GM12891 (cell line): ENCODE measurements at places on chromosomes 12 and 14.

DNA sequence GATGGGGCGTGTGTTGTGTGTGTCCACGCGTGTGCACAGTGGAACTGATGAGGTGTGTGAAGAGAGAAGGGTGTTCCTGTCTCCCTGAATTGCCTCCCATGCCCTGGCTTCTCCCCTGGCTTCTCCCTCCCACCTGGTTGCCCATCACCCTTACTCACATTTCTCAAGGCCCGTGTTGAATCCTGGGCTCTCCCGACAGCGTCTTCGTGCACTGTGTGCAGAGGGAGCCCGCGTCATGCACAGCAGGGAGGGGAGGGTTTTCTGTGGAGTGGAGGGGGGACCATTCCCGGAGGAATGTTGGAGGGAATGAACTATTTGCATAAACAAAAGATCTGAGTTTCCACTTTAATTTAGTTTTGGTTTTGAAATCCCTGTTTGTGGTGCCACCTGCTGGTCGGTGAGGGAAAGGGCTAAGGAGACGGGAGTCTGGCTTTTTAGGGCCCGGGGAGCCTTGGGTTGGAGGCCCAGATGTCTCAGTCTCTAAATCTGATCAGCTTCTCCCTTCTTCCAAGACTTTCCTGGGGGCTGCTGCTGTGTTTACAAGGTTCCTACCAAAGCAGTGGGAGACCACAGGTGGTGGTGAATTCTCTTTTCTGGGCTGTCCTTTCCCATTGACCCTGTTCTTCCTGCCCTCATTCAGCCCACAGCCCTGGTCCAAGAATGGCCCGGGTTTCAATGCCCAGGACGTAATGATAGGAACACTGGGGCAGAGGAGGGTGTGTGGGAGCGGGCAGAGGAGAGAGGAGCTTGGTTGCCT is at the start of gene C1R:
TSS of gene C1R (minus strand) at position 217 of the 757 bp plus-strand sequence. CDS start at position 160, 57 bp downstream.
- peak; percentile 56 for DNase-seq

- DNase-seq: no peak
Observed at GRCh38 chr14:68230950-68231717, 411.6 kb downstream of the RAD51B start.

DNA sequence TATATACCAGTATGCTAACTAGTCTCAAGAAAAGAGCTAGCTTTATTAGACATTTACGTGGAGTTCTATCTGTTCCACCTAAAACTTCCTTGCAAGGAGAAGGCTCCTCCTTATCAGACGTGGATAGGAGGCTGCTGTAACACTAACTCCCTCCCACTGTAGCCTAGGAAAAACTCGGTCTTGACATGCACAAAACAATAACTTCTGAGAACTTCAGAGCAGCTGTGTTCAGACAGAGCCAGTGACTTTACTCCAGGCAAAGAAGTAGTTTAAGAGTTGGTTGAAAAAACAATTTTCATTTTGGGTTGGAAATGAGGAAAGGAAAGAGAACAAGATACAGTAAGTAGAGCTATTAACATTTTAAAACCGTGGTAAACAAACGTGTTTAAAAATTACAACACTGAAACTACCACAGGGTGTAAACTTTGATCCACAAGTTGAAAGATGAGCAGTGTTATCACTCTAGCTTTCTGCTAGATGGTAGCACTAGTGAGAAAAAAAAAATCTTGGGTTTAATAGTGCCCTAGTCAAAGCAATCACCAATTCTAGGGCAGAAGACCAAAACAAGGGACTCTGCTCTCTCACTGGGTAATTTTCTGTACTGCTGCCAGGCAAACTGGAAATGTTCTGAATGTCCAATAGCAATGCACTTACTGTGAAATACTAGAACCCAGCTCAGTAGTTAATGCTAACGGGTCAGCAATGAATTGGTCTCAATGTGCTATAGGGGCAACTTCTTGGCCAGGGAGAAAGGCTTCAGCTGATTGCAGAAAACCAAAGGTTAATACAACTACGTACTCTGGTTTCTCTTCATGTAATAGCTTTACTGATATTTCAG is 2.4 kb downstream of the ATF7 start:
- DNase-seq: no peak

DNA sequence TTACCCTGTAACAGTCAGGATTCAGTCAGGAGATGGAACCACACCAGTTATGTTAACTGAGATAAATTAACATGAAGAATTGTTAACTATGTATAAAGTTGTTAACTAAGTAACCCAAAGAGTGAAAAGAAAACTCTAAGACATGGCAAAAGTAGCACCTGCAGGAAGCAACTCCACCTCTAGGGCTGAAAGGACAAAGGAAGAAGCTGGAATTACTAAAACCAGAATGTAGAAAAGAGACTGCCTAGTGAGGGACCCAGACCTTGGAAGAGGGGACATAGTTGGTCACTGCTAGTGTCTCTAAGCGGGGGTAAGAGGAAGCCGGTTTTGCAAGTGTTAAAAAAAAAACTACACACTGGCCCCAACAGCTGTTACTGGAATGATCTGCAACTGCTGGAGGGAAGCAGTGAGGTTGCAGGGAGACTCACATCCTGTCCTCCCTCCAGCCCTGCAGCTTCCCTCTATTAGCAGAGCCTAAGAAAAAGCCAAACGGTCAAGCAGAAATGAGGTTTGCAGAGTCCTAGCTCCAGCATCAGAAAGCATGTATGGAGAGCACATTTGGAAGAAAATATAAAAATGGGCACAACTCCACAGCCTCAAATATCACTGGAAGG is 39.8 kb downstream of the GPR135 start:
- no peak for DNase-seq

DNA sequence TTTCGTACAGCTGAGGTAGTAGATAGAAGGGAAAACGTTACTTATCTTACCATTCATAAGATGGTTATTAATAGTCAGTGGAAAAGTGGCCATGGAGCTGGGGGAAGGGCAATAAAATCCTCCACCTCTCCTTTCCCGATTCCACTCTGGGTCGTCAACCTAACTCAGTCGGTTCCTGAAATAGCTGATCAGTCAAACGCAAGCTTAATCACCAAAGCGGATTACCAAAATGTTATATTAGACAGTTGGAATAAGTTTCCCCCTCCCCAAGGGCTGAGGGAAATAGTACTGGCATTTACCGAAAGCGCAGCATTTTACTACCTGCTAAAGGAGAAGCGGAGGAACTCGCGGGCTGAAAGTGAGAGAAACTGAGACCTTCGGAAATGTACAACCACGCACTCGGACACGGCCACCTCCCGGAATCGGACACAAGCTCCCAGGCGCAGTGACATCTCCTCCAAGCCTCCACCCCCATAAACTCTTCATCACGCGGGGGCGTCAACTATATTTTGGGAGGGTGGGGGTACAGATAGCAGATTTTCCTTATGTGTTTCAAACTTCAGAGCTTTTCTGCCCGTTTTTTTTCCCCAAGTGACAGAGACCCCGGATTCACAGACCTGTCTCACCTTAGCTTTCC is 1.2 kb downstream of the PPM1H start:
- no peak for DNase-seq

DNA sequence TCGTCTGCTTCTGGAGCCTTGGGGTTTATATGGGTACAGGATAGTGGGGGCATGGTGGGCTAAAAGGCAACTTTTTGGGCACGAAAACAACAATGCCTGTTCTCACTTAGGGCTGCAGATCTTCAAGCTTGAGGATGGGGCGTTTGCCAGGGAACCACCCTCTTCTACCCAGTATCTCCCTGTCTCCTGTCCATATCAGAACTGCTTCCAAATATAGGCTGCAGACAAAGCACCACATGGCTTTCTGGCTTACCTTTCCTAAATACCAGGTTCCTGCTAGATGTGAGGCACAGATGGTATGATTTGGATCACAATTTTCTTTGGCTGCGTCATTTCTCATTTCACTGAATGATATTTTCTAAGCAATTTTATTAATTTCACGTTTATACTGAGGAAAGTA is 70.4 kb downstream of the CMAS start:
- no peak for DNase-seq

DNA sequence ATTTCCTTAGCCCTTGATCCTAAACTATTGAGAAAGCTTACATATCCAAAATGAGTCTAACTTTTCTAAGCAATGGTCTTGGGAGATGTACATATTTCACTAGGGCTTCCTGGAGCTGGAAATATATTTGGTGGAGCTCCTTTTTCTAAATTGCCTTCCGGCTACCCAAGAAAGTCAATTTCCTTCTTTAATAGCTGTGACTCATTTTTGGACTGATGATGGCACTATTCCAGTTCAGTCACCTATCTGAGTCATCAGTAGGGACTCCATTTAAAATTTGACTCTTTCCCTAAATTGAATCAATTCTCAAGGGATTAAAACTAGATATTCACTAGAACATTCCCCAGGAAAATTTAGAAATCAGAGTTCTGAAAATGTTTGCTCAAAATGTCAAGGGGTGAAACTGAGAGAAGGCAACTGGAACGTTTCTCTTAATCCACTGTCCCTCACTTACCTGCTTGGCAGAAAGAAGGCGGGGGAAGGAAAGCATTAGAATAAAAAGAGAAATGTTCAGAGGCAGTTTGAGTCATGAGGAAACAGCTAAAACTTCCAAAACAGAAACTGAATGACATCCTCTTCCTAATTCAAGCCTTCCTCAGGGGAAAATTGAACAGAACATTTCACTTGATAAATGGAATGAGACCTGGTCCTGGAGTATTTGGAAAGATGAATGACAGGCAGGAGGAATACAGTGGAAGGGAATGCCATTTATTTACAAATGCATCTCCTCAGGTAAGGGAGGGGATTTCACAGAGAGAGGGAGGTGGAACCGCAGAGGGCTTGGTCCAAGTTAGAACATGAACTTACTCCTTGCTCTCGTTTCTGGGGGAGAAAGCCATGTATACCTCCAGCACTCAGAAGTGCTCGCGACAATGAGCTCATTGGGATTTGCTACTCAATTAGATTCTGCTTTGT is 91.2 kb downstream of the RGS6 start:
- no peak for DNase-seq

DNA sequence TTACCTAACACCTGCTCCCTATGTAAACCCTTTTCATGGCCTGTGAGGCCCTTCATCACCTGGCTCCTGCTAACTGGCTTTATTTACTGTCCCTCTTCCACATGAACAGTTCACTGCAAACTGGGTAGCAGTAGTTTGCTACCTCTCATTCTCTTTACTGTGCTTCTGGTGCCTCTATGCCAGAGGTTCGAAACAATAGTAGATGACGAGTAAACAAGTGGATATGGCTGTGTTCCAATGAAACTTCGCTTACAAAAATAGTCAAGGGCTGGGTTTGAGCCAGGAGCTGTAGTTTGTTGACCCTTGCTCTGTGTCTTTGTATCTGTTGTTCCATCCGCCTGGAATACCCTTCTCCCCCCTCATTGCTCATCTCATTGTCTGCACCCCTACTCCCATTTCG is 233.6 kb upstream of the RMST start:
- no peak for DNase-seq

- DNase-seq: no peak
Observed at GRCh38 chr12:52617403-52617785, 965 bp downstream of the KRT73 start.

- DNase-seq: no peak
Observed at GRCh38 chr14:72380456-72380855, 448.2 kb downstream of the RGS6 start.

DNA sequence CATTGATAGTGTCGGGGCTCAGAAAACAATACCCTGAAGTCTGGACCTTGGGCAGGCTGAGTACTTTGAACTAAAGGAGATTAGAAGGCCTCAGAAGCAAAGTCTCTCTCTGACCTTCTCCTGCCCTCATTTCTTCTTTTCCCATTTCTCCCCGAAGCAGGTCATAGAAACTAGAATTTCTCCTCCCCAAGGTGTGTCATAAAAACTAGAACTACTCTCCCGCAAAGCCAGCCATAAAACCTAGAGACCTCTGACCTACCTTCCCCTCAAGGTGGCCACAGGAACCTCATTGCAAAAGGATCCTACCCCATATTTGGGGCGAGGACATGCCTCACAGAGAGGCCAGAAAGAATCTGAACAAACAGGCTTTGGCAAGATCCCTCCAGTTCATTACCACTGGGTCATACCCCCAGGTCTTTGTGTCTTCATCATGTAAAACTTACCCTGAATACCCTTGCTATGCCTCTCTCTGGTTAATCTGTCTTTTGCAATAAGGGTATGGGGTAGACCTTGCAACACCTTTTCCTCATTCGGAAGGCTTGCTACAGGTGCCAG is 64.7 kb upstream of the ZFP36L1 start:
- DNase-seq: no peak

- no peak for DNase-seq
Observed at GRCh38 chr14:103879570-103880347, 32.4 kb upstream of the PPP1R13B start.

DNA sequence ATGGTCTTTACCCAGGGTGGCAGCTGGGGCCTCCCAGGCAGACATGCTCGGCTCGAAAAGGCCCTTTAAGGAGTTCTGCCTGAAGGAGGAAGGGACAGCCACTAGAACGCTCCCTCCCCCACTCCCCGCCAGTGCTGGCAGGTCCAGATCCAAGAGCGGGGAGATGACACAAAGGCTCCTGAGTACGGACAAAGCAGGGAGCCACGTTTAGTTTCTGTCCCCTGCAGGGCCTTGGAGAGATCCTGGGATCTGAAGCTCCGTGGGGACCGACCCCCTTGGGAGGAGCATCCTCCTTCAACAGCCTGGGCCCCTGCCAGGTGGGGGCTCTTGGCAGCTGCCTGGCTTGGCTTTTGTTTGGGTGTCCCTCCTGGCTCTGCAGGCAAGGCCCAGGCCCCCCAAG is 89.7 kb downstream of the ESRRB start:
- no peak for DNase-seq

- peak; percentile 2 for DNase-seq
Observed at GRCh38 chr12:22459838-22460490, 84.4 kb downstream of the C2CD5 start.

DNA sequence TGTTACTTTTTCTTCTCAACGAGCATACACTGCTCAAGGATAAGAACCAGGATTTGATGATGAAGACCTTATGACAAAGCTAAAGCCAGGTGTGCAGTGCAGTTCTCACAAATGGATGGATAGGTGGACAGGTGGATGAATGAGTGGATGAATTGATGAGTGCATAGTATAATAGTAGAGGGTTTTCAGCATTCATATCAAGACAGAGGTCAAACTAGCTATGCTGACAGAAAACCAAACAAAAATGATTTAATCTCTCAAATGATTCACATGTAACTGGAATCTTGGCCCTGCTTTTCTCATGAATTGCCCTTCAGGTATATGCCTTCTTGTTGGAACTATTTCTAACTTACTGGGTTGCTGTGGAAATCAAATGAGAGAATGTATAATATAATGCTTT is 240.9 kb downstream of the BCAT1 start:
- no peak for DNase-seq

DNA sequence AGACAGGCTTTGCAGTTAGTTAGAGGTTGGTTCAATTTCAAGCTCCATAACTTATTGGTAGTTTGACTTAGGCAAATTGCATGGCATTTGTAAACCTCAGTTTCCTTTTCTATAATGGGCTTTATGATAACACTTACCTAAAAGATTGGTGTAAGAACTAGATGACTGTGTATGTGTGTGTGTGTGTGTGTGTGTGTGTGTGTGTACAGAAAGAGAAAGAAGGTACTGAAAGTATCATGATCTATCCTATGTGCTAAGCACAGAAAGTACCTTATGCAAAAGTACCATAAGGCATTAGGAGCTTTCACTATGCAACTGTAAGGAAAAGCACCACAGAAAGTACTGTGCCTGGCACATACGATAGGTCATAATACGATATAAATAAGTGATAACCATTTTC is 304.3 kb upstream of the KITLG start:
- no peak for DNase-seq

GRCh38 chr14:34063470-34064164 is 112.7 kb upstream of the EGLN3 start:
- DNase-seq: no peak
